ENCODE measurements at places on chromosomes 2 and 18.

GRCh38 chr2:215613280-215613679 lies 177.4 kb upstream of the FN1 start:
- no peak for DNase-seq

GRCh38 chr2:142710336-142710735 lies 167.1 kb upstream of the KYNU start:
- DNase-seq: no peak

GRCh38 chr2:197247083-197247482 lies 63.5 kb downstream of the ANKRD44 start:
- no peak for DNase-seq

- DNase-seq: no peak
These were observed 41.8 kb downstream of the NCK2 start for GRCh38 chr2:105786231-105787230.

- peak; percentile 54 for DNase-seq
These were observed 3.6 kb downstream of the LDLRAD4 start for GRCh38 chr18:13221869-13222855.

DNA sequence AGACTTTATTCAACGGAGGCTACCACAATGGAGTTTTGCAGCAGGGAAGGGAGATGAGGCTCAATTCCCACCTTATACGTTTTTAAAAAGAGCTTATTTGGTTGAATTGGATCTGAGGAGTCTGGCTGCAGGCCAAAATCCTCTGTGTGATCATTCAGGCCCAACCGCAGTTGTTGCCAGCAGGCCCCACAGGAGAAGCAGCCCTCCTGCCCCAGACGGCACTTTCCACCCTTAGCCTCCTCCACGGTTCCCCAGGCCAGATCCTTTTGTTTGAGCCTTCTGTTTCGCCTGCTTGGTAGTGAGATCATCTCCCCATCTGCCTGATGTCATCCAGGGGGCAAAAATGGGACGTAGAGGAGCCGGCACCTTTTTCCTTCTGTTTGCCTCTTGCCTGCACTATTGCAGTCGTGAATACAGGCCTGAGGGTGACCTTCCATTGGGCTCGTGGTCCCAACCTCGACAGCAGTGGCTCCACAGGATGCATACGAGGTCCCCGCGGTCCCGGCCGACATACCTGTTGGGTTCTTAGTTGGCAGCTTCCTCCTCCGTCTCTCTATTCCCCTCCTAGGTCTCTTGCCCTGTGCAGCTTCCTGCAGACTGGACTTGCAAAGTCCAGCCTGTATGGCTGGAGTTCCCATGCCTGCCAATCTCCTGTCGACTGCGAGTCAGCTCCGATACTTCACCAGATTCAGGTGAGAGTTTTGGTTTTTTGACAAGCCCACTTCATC lies 9.3 kb upstream of the GPR35 start:
- no peak for DNase-seq

GRCh38 chr2:56693501-56693900 lies 509.7 kb downstream of the CCDC85A start:
- no peak for DNase-seq

- no peak for DNase-seq
These were observed 274.7 kb downstream of the RND3 start for GRCh38 chr2:150212722-150213171.

DNA sequence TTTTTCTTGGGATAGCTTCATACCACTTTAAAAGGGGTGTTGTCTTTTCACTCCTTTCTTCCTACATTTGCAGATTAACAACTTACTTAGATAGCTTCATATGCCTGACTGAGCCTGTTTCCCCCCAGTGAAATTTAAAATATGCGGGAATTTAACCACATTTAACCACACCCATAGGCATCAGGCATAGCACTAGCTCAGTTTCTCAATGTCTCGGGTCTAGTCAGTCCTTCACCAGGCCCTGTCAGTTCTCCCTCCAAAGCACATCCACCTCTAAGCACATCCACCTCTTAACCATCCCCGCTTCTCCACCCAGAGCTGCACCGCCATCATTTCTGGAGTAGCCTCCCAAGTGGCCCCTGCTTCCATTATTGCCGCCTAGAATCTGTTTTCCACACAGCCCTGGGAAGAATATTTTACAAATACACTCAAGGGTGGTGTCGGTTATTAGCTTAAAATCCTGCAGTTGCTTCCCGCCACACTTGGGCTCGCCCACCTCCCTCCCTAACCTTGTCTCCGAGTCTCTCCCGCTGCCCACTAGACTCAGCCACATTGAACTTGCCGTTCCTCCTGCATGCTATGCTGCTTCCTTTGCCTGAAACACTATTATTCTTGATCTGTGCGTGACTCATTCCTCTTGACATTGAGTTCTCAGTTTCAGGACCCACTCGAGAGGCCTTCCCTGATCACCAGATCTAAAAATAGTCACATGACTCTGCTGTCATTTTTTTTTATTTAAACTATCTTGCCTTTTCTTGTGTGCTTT lies 68.3 kb downstream of the SPTBN1 start:
- no peak for DNase-seq

DNA sequence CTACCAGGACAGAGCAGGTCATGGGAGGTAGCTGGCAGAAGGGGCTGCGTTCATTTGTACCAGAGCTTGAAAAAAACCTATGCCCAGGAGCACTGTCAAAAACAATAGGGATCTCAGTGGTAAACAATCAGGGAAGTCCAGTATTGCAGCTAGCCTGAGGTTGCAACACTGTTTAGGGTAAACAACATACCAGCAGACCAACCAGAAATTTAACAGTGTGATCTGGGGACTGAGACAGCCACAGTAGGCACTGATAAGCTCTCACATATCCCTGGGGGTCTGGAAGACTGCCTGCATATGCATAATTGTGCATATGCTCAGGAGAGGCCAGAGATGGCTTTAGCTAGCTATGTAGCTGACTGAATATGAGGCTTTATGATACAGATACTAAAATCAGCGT lies 12.0 kb upstream of the ZCCHC2 start:
- DNase-seq: no peak

DNA sequence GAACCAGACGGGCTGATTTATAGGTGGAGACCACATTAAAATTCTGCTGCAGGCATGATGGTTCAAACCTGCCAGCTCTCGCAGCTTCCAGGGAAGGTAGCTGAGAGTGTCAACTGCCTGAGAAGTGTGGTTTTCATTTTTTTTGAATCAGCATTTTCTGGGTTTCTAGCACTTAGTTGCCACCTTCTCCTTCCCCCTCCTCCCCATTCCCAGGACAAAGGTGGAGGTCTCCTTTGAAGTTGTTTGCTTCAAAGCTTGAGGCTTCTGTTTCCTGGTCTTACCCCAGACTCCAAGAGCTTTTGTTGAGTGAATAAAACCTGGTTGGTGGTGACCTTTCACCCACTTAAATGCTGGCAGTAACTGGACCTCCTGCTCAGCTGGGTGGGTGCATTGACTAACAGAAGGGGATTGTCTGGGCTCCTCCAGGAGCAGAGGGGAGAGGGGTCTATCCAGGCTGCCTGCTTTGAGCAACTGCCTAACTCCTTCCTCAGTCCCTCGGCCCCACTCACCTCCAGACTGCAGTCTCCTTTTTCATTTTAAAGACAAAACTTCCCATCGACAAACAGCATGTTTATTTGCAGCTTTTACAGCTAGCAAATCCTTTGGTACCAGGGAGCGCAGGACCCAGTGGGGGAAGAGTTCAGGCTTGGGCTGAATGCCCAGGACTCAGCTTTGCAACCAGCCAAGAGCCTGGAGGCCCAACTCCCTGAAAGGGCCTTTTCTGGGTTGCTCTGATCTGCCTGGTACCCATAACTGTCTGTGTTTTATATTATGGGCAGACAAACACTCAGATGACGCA lies 3.5 kb downstream of the RHOB start:
- DNase-seq: peak; percentile 98

DNA sequence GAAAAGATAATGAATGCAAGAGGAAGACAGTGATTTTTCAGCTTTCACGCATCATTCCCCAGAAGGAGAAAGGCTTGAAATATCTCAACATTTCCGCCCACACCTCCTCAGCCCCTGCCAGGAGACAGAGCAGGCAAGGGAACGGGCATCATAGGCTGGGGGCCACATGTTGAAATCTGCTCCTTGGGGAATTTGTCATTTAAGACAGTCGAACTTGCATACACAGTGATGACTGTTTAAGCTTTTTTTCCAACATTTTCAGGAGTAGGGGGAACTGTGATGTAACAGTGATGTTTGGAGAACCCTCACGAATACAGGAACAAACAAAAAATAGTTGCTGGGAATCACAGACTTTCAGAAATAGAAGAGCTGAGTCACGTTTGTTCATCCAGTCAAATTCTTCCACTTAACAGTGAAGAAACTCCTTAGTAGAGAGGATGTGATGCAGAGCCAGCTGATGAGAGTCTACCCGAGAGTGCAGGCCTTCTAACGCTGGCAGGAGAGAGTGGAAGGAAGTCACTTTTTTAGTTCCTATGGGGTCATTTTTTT lies 266.8 kb downstream of the ALPK2 start:
- no peak for DNase-seq

- DNase-seq: no peak
These were observed 1731.0 kb downstream of the SUCLG1 start for GRCh38 chr2:82728090-82728489.

DNA sequence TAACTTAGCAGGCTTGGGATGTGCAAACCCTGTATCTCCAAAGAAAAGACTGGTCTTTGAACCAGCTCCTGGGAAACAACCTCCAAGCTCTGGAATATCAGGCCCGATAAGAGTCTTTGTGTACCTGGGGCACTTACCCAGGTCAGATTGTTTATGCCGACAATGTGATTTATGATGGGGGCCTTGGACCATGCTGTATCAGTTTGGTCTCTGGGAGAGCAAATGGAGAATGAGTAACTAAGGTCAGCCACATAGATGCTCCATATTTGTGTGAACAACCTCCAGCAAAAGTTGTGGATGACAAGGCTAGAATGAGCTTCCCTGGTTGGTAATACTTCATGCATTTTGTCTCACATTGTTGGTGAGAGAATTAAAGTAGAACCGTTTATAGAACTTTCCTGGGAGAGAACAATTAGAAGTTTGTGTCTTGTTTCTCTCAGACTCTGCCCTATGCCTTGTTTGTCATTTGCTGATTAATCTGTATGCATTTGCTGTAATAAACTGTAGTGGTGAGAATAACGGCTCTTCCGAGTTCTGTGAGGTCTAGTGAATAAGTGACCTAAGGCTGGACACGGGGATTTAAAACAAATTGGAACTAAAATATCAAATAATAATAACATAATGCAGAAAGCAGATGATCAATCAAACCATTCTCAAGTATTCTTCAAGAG lies 259.1 kb downstream of the XIRP2 start:
- DNase-seq: no peak

- DNase-seq: peak; percentile 2
These were observed 406.0 kb downstream of the CCDC85A start for GRCh38 chr2:56589835-56590234.

- DNase-seq: no peak
These were observed 56.7 kb downstream of the NFATC1 start for GRCh38 chr18:79452190-79452990.

DNA sequence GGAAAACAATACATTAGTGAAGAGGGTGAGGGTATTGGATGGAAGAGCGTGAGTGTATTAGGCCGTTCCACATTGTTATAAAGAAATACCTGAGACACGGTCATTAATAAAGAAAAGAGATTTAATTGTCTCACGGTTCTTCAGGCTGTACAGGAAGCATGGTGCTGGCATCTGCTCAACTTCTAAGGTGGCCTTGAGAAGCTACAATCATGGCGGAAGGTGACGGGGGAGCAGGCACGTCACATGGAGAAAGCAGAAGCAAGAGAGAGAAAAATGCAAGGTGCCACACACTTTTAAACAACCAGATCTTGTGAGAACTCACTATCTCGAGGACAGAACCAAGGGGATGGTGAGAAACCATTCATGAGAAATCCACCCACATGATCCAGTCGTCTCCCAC lies 18.2 kb downstream of the HPCAL1 start:
- no peak for DNase-seq

GRCh38 chr18:8175501-8176061 lies 433.7 kb upstream of the RAB12 start:
- no peak for DNase-seq

DNA sequence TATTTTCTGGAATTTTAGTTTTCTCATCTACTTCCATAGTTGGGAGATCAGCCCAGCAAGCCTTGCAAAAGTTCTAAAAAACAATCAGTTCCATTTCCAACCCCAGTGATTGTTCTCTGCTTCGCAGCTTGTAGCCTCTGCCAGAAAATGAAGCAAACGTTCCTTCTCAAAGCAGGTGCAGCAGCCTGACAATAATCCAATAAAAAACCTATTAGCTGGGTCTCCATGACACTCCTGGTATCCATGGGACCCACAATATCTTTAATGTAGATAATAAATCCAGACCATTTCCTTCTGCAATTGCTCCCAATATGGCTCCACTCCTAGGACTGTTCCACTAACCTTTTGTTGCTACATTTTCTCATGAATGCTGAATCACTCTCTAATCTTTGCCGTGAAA lies 140.8 kb upstream of the SETBP1 start:
- DNase-seq: no peak

DNA sequence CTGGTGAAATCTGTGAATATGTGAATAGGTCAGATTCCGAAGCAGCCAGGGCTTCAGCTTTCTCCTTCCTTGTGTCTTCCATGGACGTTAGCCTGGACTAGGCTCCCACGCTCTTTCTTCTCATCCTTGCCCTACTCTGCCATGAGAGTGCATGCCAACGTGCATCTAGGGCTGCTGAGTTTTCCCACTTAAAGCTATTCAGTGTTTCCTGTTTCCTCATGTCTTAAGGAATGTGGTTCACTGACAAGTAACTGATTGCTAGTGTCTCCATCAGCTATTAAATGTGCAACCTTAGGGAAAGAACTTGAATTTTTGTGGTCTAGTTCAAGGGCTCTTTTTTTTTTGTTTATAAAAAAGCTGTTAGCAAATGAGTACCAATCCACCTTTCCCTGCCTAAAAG lies 642.3 kb upstream of the LINC00305 start:
- no peak for DNase-seq

DNA sequence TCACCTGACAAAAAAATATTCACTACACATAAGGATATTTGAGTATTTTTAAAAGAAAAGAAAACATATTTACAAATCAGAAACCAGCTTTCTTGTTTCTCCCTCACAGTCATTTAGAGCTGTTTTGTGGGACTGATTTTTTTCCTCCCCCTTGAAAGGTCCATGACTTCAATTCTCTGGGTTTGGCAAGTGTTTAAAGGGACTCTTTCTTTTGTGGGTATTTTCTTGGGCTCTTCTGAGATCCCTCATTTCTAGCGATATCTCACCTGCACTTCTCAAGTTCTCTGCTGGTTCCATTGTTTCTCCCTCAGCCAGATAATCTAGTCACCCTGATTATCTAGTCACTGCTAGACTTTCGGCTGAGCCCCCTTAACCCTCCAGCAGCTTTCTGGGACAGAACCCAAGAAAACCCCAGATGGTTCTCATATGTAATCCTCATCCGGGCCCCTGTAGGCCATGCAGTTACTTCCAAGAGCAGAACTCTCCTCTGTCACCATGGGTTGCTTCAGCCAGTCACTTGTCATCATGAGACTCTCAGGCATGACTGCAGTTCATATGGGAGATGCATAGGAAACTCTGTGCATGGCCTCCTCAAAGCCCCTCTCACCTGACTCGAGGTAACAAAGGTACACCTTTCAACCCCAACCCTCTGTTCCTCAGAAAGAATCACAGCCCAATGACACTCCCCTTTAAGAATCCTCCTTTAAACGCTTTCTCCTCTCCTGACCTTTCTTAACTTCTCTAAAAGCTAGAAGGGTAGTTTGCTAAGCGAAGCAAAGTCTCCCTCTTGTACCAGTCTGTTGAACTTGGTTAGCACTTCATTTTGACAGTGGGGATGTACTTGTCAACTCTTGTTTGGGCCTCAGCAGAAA lies 36.7 kb upstream of the ITGA4 start:
- no peak for DNase-seq

GRCh38 chr2:181686576-181687185 lies 6.4 kb upstream of the NEUROD1 start:
- DNase-seq: no peak

All from globus pallidus (tissue), 1 donor.